ENCODE measurements at places on chromosomes 2 and 18.

DNA sequence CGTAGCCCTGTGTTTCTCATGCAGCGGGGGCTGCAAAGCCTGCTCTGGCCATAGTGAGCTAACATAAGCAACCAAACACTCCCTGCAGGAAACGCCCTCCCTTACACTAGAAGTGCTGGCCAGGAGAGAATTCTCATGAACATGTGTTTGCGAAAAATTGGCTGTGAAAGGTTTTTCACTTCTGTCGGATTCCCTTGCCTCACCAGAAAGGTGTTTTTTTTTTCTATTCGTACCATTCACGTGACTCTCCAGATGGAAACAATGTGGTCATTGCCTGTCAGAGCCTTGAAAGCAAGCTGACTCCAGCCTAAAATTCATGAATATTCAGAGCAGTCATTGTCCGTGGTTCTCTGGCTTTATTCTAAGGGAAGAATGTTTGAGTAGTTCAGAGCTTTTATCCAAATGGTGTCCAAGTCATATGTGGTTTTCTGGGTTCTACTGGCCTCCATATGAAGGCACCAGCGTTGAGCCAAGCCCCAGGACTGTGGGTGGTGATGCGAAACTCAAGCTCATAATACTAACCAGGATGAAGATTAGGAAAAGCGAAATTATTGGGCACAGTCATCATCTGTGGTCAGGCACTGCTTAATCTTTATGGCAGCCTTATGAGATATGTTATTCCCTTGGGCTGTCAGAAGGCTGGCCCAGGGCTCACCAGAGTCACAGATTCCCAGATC, 236.4 kb downstream of the ALPK2 start:
- no peak for DNase-seq

DNA sequence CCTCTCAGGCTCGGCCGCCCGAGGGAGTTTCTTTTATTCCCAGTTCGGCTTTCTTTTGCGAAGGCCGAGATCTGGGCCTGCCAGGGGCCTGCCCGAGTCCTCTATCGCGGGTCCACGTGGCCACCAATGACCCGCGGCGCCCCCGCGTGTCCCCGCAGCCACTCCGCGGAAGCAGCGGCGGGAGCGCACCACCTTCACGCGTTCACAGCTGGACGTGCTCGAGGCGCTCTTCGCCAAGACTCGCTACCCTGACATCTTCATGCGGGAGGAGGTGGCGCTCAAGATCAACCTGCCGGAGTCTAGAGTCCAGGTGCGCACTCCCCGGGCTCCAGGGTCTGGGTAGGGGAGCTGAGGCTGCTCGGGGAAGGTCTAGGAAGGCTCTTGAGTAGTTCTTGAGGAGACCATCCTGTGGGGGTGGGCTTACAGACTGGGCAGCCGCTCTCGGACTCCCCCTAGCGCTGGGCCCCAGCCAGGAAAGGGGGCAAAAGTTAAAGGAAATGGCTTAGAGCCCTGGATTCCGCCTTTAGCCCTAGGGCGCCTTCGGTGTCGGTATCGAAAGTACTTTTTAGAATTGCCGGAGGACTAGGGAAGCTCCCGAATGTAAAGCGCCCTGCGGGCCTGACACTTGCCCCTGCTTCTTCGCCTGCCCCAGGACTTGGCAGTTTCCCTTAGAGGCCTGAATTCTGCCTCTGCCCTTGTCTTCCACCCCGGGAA, 3.4 kb downstream of the OTX1 start:
- DNase-seq: no peak

GRCh38 chr18:48068916-48069445, 138.5 kb upstream of the SMAD2 start:
- DNase-seq: no peak

GRCh38 chr2:80269806-80270205, 34.7 kb downstream of the LRRTM1 start:
- DNase-seq: no peak

DNA sequence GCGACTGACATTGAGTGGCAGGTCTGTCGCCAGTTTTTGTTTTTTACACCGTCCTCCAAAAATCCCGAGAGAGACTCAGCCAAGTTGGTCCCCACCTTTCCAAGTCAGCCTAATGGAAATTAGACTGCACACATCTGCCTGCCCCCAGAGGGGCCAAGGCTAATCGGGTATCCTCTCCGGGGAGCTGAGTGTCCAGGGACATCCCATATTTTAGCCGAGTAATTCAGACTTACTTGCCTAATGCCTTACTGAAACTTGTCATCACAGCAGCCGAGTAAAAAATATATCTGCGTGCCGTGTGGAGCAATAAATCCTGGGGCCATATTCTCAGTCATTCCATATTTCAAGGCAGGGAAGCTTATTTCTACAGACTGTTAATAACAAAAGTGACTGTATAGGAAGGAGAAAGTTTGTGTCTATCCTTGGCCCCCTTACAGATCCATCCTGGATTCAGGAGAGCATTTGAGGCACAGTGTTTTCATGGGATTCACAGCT, 38.9 kb upstream of the NRP2 start:
- no peak for DNase-seq

DNA sequence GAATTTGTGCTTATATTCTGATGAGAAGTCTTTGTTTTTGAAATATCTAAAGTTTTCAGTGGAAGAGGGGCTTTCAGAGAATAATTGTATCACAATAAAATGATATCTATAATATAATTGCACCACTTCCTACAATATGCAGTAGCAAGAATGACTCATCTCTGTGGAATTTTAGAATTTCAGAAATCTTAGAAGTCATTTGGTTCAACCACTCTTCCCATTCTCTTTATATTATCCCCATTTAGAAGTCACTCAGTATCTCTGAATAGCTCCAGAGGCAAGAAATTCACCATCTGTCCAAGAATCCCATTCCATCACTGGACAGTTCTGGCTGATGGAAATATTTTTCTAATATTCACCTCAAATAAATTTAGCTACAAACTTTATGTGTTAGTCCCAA, 59.3 kb upstream of the CCDC68 start:
- no peak for DNase-seq

DNA sequence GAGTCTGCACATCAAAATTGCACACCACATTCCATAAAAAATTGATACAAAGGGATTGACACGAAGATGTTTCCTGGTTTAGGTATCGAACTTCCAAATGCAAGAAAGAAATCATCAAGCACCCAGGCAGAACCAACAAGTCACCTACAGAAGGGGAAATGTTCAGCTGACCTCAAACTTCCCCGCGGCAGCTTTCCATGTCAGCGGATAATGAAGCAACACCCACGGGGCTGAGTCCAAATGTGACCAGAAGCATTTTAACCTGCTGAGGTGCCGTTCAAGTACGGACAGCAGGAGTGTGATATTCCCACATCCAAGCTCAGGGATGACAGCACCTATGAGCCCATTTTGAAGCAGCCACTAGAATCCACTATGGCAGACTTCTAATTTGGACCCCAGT, 124.9 kb downstream of the GALNT14 start:
- no peak for DNase-seq

- no peak for DNase-seq
These were observed 22.7 kb upstream of the BAZ2B start for GRCh38 chr2:159639071-159639470.

DNA sequence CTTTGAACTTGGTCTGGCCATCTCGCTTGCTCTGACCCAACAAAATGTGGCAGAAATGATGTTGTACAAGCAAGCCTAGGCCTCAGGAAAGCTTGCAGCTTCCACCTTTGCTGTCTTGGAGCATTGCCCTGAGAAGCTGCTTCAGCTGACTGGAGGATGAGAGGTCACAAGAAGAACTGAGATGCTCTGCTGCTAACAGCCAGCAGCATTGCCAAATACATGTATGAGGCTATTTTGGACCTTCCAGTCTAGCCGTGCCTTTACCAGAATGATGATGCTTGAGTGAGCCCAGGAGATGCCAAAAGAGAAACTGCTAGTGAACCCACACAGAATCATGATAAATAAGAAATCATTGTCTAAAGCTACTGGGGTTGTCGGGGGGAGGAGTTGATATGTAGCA, 13.2 kb upstream of the ITGAV start:
- DNase-seq: no peak

DNA sequence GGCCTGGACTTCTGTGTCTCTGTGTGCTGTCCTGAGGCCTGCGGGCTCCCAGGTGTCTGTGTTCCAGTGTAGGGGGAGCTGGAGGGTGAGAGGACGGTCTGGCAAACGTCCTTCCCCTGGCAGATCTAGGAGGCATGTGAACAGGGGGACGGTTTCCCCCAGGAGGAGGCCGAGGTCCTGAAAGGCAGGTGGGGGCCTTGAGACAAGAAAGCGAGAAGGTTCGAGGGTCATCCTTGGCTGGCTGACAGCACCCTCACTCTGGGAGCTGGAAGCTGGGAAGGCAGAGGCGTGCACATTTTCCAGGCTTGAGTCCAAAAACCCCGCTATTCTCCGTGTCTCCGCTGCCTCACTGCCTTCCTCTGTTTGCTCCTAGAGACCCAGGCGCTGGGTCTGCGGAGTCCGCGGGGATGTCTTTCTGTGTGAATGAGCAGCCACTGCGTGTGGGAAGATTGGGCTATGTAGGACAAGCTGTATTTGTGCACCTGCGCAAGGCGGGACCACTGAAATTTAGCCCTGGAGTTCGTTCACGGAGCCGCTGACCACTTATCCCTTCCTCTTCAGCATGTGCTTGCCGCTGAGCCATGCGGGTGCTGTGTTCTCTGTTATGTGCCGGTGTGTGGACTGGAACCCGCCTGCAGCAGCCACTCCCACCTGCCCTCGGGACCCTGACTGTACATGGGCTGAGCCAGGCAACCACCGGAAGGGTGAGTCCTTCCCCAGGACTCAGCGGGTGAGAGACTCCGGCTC, 43.7 kb downstream of the TWIST2 start:
- no peak for DNase-seq

- no peak for DNase-seq
These were observed 76.5 kb downstream of the NOL10 start for GRCh38 chr2:10613263-10613662.

GRCh38 chr18:10927286-10927992, 221.9 kb downstream of the PIEZO2 start:
- DNase-seq: no peak

GRCh38 chr2:235567842-235568241, 74.0 kb downstream of the AGAP1 start:
- no peak for DNase-seq

GRCh38 chr2:135004005-135004746, 43.1 kb downstream of the MAP3K19 start:
- peak; percentile 16 for DNase-seq

GRCh38 chr18:48228301-48228715, 180.9 kb downstream of the ZBTB7C start:
- no peak for DNase-seq

GRCh38 chr18:35808796-35809195, 163.7 kb upstream of the RMP24 start:
- DNase-seq: no peak

DNA sequence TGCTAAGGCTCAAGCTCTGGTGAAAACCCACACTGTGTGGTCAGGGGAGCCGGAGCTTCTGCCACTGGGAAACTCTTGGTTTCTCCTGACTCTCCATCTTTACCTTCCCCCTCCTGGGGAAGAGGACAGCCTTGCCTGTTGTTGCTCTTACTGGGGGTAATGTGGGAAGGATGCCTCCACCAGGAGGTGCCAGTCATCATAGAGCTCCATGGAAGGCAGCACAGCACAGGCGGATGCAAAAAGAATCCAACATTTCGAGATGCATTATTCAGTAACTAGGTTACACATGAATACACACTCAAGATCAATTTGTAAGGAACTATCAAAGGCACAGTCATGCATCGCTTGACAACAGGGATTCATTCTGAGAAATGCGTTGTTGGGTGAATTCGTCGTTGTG, 322.6 kb downstream of the AFF3 start:
- no peak for DNase-seq

DNA sequence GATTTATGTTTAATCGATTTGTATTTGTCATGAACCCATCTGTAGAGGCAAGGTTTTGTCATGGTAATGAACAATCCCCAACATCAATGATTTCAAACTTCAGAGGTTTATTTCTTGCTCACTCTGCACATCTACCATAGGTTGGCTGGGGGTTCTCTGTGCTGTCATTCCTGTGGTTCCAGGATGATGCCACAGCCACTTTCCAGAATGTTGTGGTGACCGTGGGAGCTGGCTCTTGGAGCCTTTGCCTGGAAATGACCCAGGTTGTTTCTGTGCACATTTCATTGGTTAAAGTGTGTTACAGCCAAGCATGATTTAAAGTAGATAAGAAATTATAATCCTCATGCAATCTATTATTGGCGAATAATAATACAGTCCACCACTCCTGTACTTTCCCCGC, 28.2 kb upstream of the EPAS1 start:
- DNase-seq: no peak

- no peak for DNase-seq
These were observed 388.0 kb upstream of the LRRTM4 start for GRCh38 chr2:77910136-77910535.

- DNase-seq: no peak
These were observed 252.8 kb upstream of the PARD3B start for GRCh38 chr2:204292439-204292838.

DNA sequence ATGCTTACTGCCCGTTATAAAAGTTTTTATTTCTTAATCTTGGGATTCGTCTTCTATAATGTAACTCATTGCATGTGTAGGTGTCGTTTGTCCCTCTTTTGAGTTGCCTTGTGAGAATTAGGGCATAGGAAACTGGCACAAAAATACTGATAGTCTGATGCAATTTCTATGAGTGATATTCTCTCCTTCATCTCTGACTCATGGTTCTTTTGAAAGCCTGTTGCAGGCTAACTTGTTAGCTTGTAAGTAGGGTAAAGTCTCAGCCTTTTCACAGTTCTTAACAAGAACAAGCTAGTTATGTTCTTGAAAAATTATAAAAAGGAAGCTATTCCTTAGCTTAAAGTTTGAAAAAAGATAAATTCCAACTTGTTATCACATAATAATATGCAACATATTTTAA, 1085.4 kb upstream of the NRXN1 start:
- no peak for DNase-seq

DNA sequence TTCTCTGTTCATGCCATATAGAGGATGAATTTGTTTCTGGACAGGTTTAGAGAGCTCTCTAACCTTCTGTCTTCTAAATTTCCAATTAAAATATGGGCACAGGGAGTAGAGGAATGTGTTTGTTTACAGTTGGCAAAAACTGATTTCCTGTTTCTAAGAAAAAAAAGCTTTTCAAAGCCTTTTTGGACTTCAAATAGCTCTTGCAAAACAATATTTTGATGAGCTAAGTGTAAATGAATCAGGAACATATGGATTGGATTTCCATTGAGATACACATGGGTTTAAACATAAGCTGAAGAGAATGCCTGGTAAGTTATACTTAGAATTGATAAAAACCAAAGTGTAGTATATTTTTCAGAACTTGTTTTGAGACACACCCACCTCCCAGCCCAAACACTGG, 677.5 kb downstream of the NYAP2 start:
- no peak for DNase-seq

GRCh38 chr2:135974036-135974435, 11.4 kb downstream of the DARS1 start:
- DNase-seq: no peak

GRCh38 chr2:171316220-171316619, 117.6 kb downstream of the METTL8 start:
- no peak for DNase-seq

DNA sequence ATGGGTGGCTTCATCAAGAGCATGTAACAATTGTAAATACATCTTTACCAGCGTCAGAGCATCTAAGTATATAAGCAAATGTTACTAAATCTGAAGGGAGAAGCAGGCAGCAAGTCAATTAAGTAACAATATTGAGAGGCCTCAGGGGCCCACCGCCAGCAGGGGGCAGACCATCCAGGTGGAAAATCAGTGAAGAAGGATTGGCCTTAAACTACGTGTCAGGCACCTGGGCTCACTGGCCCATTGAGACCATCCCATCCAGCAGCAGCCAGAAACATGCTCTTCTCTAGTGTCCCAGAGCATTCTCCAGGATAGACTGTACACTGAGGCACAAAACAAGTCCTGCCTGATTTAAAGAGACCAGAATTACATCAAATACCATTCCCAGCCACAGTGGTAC, 96.2 kb upstream of the SNTG2 start:
- peak; percentile 61 for DNase-seq

Data from NCI-H1105 (cell line).